ENCODE measurements at places on chromosomes 4 and X.

- no peak for DNase-seq
Measured at GRCh38 chrX:28675173-28675572, 87.9 kb downstream of the IL1RAPL1 start.

DNA sequence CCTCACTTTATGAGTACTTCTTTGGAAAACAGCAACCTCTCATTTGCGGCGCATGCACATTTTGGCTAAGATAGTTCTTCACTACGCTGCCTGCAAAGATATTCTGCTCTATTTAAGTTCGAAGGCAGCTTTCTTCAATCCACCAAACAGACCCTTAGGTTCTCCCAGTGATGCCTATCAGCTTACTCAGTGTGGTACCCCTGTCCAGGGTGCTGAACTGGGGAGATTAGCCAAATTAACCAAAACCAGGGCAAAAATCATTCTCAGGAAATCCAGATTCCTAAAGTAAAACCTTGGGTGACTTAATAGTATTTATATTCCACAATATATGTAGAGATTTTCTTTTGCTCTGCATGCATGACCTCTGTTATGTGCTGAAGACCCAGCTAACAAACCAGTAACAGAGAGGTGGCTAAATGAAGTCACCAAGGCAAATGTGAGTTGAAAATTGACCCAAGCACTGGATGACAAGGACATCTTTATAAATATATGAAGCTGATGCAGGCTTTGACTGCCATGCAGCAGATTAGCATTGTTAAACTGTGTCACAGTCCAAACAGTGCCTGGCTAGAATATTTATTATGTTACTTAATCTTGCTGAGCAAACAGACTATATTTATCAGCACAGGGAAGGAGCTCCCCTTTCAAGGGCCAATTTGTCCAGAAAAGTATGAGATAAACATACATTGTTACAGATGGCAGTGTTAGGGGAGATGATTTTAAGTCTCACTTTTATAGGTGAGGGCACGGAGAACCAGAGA lies 418.2 kb downstream of the STIM2 start:
- no peak for DNase-seq

- DNase-seq: no peak
Measured at GRCh38 chrX:7242613-7243012, 94.7 kb upstream of the PUDP start.

GRCh38 chr4:164591666-164592065 lies 162.3 kb upstream of the SMIM31 start:
- no peak for DNase-seq

- DNase-seq: no peak
Measured at GRCh38 chr4:29571322-29571721, 1148.8 kb upstream of the PCDH7 start.

DNA sequence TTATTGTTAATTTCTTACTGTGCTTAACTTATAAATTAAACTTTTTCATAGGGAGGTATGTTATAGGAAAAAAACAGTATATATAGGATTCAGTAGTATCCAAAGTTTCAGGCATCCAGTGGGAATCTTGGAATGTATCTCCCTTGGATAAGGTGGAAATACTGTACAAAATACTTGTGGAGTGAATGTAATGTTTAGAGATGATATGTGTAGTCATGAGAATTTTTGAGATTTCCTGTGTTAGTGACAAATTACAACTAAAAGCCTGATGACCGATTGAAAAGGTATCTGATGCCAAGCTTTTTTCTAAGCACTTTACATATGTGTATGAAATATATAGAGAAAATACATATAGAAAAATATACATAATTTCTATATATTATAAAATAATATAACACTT lies 69.2 kb downstream of the STK32B start:
- peak; percentile 30 for DNase-seq

DNA sequence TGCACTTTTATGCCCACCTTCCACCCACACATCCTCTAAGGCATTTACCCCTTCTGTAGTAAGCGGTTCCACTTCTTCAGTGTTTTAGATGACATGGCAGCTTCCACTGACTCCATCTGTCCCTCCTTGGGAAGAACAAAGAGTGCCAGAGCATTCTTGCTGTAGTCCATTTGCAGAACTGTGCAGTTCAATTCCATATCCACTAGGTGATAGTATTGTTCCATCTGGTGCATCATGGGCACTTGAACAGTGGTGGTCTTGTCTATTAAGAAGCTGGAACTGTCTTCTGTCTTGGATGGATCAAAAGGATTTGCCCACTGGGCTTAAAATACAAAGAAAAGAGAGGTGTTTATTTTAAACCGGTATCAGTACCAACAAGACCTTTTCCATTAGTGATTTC lies 3.5 kb downstream of the SERPINA7 start:
- DNase-seq: no peak

- no peak for DNase-seq
Measured at GRCh38 chr4:162422312-162422711, 258.5 kb upstream of the FSTL5 start.

DNA sequence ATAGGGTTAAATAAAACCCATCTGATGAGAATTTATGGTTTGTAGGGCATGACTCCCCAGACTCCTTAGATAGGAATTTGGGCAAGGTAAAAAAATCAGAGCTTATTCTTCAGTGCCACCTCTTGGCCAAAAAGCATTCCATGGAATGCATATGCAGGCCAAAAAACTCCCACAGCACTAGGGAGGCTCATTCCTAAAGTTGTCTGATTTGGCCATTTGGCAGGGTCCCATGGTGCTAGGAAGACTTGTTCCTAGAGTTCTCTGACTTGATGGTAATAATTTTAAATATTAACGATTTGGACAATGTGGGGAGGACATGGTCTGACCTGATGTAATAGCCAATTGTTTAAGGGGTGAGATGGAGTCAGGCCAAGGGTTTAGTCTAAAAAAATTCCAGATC lies 93.0 kb downstream of the SPIN4 start:
- DNase-seq: no peak

GRCh38 chr4:184384056-184384809 lies 90.1 kb downstream of the IRF2 start:
- DNase-seq: peak; percentile 46

DNA sequence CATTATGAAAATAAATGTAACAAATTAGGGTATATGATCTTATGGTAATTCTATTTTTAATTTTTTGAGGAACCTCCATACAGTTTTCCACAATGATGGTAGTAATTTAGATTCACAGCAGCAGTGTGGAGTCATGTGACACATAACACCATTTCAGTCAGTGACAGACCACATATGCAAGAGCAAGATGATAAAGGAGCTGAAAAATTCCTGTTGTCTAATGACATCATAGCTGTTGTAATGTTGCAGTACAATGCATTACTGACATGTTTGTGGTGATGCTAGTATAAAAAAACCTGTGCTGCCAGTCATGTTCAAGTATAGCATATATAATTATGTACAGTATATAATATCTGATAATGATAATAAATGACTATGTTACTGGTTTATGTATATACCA lies 28.5 kb downstream of the EMCN start:
- no peak for DNase-seq

- no peak for DNase-seq
Measured at GRCh38 chr4:60384516-60384915, 815.6 kb upstream of the ADGRL3 start.

DNA sequence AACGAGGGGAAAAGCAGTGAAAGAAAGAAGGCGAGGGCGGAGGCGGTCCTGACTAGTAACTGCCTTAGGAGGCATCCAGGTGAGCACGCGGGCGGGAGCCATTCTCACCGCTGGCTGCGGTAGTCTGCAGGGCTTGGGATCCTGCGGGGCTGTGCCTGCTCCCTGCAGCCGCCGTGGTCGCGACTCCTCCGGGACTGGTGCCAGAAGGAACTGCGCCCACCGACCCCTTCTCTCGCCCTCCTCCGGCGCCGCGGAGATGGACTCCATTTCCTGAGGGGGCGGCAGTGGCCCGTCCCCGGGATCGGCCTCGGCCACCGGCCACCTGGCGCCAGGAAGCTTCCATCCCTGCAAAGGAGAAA lies 543 bp downstream of the NFXL1 start:
- peak; percentile 19 for DNase-seq

- DNase-seq: no peak
Measured at GRCh38 chrX:18455384-18455783, 30.0 kb downstream of the CDKL5 start.

GRCh38 chrX:26914232-26914631 lies 548.9 kb downstream of the PPP4R3C start:
- peak; percentile 1 for DNase-seq

DNA sequence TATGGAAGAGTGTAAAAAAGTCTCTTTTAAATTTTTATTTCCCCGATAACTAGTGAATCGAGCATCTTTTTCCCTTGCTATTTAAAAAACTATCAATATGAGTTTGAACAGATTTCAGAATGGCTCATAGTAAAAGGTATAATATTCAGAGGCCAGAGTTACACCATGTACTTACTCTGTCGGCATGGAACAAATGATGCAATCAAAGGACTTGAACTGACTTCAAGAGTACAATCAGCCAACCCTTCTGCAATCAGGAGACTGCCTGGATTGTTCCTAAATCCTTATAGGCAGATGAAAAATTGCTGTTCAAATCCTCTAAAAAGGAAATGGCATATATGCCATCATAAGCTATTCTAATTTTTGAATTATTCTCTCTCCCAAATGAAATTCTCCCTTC lies 273.3 kb downstream of the SH2D1A start:
- DNase-seq: no peak

DNA sequence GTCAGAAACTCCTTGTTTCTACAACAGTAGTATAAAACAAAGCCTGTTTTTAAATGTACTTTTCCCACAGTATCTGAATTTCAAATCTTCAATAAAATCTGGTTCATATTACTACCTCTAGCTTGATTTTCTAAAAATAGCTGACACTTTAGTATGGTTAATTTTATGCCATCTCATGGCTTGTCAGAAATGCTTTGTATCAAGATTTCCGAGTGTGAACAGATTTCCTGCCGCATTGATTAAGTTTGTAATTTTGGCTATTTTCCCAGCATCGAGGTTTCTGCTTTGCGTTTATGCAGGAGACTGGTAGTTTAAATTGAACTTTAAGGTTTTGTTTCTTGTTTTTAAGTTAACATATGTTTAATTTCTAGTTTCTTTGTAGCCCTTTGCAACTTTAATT lies 44.2 kb downstream of the CLCN3 start:
- DNase-seq: no peak

GRCh38 chr4:186946682-186947294 lies 223.1 kb upstream of the FAT1 start:
- peak; percentile 7 for DNase-seq

DNA sequence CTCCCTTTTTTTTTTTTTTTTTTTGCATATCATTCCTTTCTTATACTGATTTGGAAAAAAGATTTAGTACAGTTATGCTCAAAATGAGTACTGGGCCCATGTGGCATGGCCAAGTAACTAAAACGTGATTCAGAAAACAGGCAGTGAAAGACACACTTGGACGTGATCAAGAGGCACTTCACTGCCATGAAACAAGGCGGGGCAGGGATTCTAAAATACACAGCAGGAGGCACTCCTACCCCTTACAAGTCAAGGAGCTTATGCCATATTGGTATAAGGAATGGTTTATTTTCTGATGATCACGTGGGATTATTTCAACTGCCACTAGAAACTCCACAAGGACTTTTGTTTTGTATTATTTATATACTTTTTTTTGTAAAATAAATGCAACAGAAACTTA lies 72.0 kb downstream of the CHST7 start:
- DNase-seq: no peak

DNA sequence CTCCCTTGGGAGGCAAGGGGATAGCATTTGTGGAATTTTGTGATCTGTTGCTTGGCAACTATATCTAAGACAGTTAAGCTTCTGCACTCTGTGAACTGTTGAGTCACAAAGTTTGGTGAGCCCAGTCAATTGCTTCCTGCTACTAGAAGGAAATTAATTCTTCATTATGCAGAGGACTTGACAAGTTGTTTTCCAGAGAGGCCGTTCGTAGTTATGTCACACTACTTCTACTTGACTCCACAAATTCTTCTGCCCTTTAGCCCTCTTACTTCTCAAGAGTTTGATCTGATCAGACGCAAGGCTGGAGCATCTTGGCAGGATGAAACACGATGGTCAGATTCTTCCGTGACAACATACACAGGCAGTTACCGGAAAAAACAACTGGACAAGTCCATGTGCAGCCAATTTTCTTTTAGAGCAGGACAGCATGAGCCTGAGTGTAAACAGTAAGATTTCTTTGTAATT lies at the start of gene C4orf51:
Gene C4orf51, plus strand, starts transcription at position 156 of the 465 bp plus-strand sequence. Its CDS starts 58 bp downstream, at position 214.
- no peak for DNase-seq

GRCh38 chrX:125826080-125826479 lies 340.0 kb downstream of the DCAF12L2 start:
- DNase-seq: no peak

DNA sequence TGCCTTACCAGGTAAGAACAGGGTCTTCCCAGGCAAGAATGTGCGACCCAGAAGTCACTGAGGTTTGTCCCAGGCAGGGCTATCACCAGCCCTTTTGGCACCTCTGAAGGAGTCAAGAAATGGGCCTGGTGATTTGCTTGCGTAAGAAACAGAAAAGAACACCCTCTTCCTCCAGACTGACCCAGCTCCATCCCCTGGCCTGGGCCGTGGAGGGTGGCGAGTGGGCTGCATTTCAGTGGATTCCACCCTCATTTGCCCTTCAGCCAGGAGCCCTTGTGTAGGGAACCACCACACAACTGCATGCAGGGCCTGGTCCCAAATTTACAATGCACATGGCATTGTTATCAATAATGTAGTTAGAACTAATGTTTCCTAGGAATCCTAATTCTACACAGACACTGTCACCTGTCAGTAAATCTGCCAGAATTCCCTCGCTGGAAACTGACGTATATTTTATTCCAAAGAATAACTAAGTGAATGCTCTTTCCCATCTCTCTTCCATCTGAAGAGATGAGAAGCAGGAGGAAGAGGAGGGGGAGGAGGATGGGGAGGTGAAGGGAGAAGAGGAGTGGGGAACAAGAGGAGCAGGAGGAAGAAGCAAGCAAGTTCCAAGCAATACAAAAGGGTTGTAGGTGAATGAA lies 46.6 kb downstream of the TSPAN5 start:
- DNase-seq: no peak

DNA sequence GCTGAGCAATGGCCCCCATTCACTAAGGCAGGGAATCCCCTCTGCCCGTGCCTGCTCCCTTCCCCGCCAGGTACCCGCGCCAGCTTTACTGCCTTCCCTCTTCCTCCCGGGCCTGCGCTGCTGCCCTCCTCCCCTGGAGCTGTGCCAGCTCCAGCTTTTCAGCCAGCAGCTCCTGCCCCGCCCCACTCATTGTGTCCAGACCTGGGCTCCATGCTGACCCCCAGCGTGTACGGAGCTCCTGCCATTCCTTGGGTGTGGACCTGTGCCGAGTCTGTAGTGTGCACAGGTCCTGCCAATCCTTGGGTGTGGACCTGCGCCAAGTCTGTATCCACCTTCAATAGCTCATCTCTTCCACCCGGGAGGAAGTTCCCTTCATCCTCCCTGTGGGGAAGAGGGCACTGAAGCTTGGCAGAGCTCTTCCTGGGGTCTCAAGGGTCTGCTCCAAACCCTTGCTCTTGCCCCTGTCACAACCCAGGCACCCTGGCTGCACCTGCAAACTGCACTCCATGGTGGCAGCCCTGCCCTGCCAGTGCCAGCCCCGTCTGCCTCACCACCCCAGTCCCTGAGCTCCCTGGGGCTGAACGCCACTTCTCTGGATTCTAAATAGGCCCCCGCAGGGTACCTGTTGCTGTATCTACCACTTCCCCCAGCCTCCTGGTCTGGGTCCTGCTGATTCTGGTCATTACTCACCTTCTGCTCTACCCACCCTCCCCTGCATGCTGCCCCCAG lies 63.9 kb downstream of the TRMT44 start:
- DNase-seq: no peak

GRCh38 chr4:56637154-56637553 lies 43.9 kb downstream of the HOPX start:
- DNase-seq: no peak

All from SW 1271 (cell line).